H9 (cell line): ENCODE measurements at places on chromosomes 12 and 14. TPM values are rescaled to one million over a fixed set of nuclear protein-coding genes. Genes with fewer than 3 reads are reported as not detected.

The AKAP5 gene
- total RNA-seq: 2.3 and 2.5 TPM in 2 replicates

The RERG gene
- 0.18 TPM in 1 of 2 replicates, not detected in the other for total RNA-seq

The FIGNL2 gene
- total RNA-seq: 19.5 and 19.7 TPM in 2 replicates

DNA sequence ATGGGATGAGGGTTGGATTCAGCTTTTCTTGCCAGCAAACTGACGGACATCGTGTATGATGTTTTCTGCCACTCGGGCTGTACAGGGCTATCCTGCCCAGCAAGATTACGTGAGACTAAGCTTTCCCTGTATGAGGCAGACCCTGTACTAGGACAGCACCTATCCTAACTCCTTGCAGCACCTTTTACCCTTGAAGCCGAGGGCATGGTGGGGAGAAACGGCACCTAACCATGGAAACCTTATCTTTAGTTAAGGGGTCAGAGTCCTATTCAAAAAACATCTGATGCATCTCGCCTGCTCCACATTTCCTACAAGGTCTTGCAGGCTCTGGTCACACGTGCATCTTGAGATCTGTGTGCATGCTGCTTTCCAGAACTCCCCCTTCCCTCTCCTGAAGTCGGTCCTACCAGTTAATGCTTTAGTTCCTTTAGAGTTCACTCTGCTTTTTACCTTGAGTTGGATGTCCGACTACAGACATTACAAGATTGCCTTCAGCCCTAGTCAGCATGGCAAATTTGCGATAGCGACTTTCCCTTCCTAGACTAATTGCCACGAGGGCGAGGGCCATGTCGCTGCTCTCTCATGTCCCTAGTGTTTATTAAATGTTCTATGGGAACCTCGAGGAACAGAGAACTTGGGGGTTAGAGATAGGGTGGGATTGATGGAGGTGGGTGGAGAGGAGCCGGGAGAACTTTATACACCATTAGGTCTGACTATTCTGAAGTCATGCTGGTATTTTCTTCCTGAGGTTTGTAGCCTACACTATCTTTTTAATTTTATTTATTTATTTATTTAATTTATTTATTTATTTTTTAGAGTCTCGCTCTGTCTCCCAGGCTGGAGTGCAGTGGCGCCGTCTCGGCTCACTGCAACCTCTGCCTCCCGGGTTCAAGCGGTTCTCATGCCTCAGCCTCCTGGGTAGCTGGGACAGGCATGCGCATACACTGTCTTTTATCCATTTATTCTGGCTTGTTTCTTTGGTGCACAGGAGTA lies 6.6 kb downstream of the RAN start:
- no peak for DNase-seq
